ENCODE measurements at places on chromosomes 3 and 15. TPM values are rescaled to one million over a fixed set of nuclear protein-coding genes. Genes with fewer than 3 reads are reported as not detected.

OR5H15 gene
- not detected for polyA plus RNA-seq

IQCF5 gene
- polyA plus RNA-seq: not detected

- peak; percentile 50 for DNase-seq
Measured at GRCh38 chr15:77024273-77025082, 29.6 kb downstream of the PSTPIP1 start.

- no peak for DNase-seq
Measured at GRCh38 chr3:184135911-184136260, 728 bp downstream of the EIF2B5 start.

DNA sequence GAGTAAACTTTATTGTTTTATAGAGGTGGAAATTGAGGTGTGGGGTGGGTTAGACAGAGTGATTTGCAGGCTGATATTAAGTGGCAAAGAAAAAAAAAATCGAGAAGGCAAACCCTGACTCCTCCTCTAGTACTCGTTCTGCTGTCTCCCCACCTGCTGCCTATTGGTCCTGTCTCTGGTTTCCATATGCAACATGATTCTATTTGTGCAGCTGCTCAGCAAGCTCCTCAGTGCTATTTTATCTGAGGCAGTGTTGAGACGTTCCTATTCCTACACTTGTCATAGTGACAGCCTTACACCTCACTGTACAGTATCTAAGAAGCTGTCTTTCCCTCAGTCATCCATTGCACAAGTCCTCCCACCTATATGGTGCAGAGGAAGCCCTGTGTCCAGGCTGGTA lies 45.1 kb downstream of the RSL24D1 start:
- peak; percentile 14 for DNase-seq

DNA sequence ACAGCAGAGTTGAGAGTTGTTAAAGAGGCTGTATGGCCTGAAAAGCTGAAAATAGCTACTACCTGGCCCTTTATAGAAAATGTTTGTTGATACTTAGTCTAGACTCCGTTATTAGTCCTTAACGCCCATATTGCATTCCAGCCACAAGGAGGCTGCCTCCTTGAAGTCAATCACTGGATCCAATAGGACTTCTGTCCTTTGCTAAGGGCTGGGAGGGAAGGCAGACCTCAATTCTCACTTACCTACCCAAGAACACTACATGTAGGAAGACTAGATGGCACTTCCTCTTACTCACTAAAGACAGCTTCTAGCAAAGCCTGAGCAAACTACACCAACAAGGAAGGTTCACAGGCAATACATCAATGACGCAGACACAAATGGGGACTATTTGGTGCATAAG lies 139.5 kb upstream of the HACD2 start:
- no peak for DNase-seq

GRCh38 chr3:89954137-89954536 lies 846.7 kb downstream of the EPHA3 start:
- DNase-seq: no peak

All from left kidney (tissue), 8 donors.